ENCODE measurements at places on chromosomes 4 and X. TPM values are rescaled to one million over a fixed set of nuclear protein-coding genes. Genes with fewer than 3 reads are reported as not detected.

Gene DMRTC1
- not detected for total RNA-seq

Gene ABCG2
- total RNA-seq, result 18.6 TPM

Gene LGI2
- total RNA-seq, result 0.09 TPM

Gene MBTPS2
- 22.2 TPM for total RNA-seq

Gene NAA11
- not detected for total RNA-seq

Gene ADH7
- total RNA-seq, result not detected

Gene SSX2
- not detected for total RNA-seq

Gene TREX2
- total RNA-seq, result 1.6 TPM

Gene KIT
- 0.02 TPM for total RNA-seq

Gene PF4V1
- not detected for total RNA-seq

Measured in A549 treated with dexamethasone at 1 μM for 4 hours (cell line).